Kasumi-1 (cell line): ENCODE measurements at places on chromosomes 2 and 18.

DNA sequence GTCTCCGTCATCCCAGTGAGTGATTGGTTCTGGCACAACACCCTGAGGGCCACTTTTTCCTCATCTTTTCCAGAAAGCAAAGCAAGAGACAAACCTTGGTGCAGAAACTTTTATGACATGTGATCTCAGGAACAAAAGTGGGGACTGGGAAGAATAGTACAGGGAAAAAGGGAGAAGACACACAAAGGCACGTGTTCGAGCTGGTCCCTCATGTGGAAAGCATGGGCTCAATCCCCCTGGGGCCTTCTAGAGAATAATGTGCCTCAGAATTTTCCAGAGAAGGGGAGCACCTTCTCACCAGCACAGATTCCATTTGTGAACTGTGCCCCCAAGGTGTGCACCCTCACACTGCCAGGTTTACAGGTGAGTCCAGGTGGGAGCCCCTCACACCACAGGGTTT, 312.6 kb downstream of the FBXO15 start:
- no peak for DNase-seq

DNA sequence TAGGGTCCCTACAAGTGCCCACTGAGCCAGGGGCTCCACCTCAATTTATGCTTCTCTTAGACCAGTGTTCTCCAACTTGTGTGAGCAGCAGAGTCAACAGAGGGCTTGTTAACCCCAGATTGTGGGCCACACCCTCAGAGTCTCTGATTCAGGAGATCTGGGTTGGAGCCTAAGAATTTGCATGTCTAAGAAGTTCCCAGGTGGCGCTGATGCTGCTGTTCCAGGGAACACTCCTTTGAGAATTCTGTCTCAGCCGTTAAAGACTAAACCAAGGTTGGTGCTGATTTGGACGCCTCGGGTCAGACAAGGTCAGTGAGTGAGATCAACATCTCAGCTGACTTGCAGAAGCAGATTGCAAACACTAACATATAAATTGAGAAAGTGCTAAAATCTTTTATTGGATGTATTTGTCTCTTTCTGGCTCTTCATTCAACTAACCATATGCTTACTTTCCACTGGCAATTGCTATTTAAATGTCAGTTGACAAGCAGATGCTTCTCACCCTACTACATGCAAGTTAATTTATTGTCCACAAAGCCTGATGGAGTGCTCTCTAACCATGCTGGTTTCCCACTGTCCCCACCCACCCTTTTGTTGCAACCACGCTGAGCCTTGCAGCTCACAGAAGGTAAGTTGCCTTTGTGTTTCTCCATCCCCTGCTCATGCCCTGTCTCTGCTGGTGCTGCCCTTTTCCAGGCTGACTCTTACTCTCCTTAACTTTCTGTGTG, 31.5 kb downstream of the LYPD1 start:
- DNase-seq: no peak

- peak; percentile 86 for DNase-seq
Observed at GRCh38 chr2:136319237-136319636, 201.3 kb upstream of the CXCR4 start.

DNA sequence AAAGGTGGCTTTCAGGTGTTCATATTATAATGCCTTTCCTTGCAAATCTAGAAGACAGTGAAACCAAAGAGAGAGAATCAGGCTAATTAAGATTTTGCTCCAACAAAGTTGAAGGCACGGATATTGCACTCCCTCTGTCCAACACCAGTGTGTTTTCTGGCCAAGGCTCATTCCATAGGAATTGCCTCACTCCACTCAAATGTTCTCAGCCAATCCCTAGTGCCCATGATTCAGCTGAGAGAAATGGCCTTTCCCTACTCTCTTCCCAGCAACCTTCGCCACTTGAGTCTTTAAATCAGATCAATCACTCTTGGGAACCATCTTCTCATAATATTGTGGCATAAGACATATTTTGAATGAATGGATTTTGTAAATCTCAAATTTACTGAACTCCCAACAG, 768.2 kb upstream of the ACVR2A start:
- no peak for DNase-seq

DNA sequence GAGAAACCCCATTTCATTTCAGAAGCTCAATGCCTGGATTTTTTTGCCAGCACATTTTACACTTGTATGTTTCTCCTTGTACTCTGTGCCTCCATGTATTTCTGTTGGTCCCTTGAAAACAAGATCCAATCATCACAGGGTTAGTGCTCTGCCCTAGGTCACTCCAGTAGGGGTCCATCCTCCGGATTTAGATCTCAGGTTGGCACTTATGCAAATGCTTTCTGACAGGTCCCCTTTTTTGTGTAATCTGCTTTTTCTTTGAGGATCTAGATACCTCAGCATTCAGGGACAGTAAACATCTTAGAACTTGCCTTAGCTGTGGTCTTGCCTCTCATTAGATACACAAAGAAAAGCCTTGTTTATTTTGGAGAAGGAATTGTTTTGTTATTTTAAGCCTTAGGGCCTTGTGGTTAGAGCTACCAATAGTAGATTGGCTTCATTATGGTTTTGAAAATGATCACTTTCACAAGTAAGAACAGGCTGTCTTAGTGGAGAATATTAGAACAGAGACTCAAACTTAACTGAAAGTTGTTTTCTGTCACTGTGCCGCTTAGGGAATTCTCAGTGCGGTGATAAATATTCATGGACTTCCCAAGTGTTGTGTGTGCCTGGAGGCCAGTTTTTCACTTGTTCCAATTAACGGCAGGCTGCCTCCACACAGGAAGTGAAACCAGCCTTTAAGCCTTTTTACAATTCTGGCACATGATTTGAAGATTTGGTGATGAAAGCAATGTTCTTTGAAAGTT, 7.8 kb downstream of the MERTK start:
- DNase-seq: no peak

GRCh38 chr2:241081643-241082340, 20.3 kb downstream of the MTERF4 start:
- DNase-seq: no peak

DNA sequence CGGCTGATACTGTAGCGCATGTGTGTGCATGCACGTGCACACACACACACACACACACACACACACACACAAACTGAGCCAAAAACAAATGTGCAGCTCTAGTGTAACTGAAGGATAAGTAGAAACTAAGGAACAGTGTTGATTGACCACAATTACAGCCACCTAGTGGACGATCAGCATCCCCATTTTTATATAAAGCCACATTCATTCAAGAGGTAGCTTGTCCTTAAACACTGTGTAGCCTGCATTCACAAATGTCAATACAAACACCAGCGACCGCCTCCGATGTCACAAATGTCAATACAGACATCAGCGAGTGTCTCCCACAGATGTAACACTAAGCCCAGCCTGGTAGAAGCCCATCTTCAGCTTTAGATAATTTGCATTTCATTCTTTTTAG, 167.4 kb downstream of the PTGR3 start:
- DNase-seq: no peak

- no peak for DNase-seq
Observed at GRCh38 chr2:223524066-223524465, 78.1 kb downstream of the SCG2 start.

GRCh38 chr2:126914811-126915500, 16.3 kb downstream of the TEX51 start:
- DNase-seq: no peak

DNA sequence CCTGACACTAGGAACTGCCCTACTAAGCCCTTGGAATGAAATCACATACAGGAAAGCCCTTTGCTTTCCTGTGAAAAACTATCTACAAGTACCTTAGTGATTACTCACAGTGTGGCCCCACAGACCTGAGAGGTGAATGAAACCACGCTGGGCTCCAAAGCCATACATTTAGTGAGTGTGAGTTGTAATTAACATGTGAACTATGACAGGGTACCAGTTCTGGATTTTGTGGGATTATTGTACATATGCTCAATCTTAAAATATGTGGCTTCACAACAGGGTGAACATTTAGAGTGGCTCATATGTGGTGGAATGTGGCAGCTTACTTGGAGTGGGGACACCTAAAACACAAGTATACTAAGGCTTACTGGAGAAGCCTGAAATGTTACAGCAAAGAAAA, 12.3 kb downstream of the KCTD1 start:
- DNase-seq: no peak

DNA sequence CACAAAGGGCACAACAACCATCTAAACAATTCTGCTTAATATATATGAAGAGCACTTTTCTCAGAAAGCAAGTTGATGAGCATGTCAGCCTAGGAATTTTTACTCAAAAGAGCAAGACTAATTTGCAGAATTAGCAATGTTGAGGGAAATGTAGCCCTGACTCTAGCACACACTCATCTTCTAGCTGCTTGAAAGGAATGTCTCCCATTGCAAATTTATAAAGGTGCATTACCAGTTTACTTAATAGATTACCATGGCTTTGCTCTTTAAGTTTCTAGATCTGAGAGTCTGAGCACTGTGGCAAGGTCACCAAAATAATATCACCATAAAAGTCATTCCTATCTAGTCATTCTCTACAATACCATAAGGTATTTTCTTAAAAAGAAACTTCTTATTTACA, 40.8 kb downstream of the USP40 start:
- no peak for DNase-seq

GRCh38 chr2:18445433-18446320, 114.8 kb downstream of the RDH14 start:
- no peak for DNase-seq

GRCh38 chr2:157932480-157933159, 56.5 kb upstream of the ACVR1 start:
- DNase-seq: no peak

GRCh38 chr2:73020657-73021370, 50.7 kb downstream of the SFXN5 start:
- DNase-seq: no peak

- no peak for DNase-seq
Observed at GRCh38 chr2:86283411-86284030, 53.9 kb downstream of the REEP1 start.

DNA sequence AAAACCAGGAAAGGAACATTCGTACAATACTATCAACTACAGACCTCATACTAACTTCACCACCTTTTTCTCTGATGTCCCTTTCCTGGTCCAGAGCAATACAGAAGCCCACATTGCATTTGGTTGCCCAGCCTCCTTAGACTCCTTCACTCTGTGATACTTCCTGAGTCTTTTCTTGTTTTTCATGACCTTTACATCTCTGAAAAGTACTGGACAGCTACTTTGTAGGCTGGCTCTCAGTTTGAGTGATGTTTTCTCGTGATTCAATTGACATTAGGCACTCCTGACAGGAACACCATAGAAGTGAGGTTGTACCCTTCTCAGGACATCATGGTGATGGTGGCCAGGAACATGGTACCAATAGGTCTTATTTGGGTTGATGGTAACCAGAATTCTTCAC, 185.9 kb upstream of the SLC39A10 start:
- DNase-seq: peak; percentile 67

DNA sequence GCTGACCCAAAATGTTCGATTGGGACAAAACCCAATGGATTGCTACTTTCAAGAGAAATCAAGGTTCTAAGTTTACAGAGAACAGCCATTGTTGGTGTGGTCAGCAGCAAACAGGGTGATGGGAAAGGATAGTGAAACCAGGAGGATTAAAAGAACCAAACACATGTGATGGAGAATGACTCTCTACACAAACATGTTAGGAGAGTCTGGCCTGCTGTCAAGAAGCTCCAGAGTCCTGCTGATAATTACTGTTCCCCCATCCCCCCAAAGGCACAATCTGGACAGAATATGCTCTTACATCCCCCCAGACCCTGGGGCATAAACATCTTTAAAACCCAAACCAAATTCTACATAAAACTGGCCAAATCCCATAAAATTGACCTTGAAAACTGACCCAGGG, 32.0 kb upstream of the ACYP2 start:
- no peak for DNase-seq

DNA sequence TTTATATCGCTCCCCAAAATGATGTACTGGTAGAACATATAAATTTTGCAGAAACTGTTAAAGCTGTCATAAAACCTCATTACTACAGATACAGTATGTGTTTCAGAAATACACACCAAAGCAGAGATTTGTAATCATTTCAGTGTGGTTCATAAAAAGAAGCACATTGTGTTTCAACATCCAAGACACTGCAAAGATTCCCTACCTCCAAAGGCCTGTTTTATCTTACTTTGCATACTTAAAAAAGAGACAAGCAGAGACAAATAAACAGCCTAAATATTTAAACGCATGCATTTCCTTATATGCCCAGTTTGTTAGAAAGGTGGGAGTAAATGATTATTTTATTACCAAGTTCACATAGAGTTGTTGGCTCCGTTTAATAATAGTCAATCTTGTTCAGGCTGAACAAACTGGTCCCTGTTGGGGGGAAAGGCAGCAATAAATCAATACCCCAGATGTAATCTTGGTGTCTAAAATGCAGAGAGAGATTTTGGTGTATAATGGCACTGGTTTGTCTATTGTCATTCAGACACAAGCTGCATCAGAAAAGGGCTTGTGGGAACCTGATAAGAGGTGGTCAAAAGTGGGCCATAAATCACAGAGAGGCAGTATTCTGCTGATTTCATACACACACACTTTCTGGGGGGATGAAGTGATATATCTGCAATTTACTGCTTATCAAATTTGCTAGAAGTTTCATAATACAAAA, 321.4 kb upstream of the ETAA1 start:
- DNase-seq: no peak

DNA sequence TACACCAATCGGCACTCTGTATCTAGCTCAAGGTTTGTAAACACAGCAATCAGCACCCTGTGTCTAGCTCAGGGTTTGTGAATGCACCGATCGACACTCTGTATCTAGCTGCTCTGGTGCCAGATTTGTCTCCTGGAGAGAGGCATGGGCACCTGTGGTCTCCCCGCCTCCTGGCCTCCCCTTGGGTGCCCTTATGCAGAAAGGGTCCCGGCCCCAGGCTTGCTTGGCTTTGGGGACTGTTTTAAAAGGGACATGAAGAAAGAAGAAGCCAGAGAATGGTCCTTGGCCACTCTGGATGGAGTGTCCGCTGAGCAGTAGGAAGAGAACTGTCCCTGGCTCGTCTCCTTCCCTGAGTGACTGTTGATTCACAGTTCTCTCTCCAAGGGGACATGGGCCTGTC, 11.5 kb upstream of the ALPP start:
- DNase-seq: no peak

- no peak for DNase-seq
Observed at GRCh38 chr2:47222826-47223554, 67.9 kb upstream of the STPG4 start.

DNA sequence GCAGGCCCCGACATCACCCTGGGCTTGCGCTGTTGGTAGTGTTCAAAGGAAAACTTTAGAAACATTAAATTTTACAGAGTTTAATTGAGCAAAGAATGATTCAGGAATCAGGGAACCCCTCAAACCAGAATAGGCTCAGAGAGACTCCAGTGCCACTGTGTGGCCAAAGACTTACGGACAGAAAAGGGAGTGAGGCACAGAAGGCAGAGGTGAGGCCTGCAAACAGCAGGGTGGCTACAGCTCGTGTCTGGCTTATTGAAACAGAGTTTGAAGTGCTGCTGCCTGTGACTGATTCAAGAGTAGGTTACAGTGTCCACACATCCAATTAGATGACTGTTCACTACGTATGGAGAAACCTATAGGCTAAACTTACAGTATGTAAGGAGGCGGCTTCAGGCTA, 2.4 kb upstream of the CTDP1 start:
- DNase-seq: no peak

- no peak for DNase-seq
Observed at GRCh38 chr2:176579608-176580007, 310.4 kb downstream of the MTX2 start.
